T-helper 9 cell (primary cell): ENCODE measurements at places on chromosomes 12 and 14.

DNA sequence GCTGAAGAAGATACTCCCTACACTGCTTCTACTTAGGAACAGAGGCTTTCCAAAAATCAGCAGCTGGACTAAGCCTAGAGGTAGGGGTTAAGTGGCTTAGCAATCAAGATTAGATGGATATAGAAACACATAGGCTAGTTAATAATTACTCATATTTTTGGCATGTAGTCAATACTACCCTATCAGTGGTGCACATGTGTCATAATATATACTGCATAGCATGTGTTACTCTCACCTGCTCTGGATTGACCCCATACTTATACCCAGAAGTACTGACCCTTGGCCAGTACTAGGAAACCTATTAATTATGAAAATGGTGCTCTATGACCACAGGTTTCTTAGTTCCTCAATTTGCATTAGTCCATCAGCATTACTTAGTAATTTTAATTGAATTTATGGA is 528.4 kb upstream of the LMO3 start:
- DNase-seq = no peak

DNA sequence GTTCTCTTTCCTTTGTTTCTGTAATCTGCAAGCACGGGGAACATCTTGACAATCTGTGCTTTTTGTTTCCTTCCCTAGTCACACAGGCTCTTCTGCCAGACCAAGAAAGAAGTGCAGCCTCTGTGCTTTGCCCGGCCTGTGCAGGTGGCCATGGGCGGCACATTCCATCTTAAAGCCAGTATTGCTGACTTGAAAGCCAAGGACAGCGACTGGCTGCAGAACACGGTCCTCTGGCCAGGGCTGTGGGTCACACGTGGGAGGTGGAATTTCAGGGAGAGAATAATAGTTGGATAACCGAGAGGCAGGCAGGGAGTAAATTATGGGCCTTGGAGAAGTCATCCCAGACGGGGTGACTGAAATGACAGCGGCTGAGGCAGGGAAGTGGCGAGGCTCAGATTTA is 24.8 kb downstream of the FNTB start:
- DNase-seq = no peak

- DNase-seq = no peak
Observed at GRCh38 chr12:14878488-14878887, 7.2 kb downstream of the MGP start.

GRCh38 chr12:130839770-130840404 is 837 bp upstream of the STX2 start:
- DNase-seq = no peak

DNA sequence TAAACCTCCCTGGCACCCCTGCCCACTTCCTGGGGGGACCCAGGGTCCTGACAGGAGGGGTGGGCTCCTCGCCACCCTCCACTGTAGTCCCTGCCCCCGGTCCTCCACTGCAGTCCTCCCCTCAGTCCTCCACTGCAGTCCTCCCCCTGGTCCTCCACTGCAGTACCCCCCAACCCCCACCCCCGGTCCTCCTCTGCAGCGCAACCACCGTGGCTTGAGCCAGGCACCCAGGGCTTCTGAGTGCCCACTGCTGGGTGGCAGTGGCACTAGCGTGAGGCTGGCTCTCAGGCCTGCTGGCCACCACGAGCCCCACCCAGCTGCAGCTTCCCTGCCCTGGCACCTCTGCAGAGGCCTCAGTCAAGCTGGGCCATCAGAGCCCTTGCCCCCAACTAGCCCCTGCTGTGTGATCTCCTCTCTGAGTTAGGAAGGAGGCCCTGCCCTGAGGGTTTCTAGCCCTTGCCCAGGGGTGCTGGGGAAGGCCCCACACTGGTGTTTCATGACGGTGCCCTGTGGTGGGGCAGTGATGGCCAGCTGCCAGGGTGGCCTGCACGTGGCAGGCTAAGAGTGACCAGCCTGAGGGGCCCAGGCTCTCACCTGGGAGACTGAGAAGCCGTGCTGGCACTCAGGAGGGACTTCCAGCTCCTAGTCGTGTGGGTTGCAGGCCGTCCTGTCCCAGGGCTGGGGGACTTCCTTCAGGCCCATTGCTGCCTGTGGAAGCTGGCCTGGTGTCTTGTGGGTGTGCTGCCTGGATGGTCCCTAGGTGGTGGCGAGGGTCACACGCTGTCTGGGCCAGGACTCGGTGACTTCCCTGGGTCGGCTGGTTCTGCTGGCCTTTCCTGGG is 9.7 kb downstream of the CEP170B start:
- no peak for DNase-seq

- DNase-seq = no peak
Observed at GRCh38 chr12:122130150-122130549, 43.9 kb downstream of the IL31 start.

- DNase-seq = no peak
Observed at GRCh38 chr12:108328420-108328819, 10.7 kb downstream of the CMKLR1 start.

DNA sequence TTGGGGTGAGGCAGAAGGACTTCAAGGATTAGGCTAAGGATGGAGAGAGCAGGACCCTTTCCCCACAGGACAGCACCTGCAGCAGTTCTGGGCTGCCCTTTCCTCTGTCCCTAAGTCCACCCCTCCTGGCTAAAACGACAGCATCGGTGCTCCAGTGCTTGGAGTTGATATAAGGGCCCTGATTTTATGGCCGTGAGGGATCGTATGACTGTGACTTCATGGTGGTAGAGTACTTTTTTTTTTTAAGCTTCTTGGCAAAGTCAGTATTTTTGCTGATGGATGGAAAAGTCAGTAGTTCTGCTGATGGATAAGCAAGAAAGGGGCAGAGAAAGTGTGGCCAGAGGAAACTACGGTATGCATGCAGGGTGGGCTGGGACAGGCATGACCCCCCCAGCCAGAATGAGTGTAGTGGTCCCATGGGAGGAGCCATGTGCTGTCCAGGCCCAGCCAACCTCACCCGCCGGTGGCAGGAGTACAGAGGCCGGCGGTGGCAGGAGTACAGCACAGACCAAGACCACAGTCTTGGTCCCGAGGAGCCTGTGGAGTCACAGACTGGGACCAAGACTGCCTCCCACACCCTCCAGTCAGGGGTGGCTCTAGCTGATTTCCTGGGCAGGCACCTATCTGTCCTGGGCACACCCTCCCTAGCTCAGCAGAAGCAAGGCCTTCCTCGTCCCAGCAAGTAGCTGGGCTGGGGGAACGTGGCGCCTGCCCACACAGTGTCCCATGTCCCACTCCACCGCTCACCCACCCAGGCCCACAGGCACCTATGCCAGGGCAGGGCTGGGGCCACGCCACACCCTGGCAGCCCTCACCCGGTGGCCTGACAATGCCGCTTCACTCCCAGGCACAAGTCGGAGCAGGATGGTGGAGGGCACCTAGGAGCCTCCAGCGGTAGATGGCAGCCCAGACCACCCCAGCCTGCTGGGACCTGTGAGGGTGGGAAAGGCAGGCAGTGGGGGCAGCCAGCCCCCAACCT is 46.3 kb downstream of the CCDC88C start:
- no peak for DNase-seq

DNA sequence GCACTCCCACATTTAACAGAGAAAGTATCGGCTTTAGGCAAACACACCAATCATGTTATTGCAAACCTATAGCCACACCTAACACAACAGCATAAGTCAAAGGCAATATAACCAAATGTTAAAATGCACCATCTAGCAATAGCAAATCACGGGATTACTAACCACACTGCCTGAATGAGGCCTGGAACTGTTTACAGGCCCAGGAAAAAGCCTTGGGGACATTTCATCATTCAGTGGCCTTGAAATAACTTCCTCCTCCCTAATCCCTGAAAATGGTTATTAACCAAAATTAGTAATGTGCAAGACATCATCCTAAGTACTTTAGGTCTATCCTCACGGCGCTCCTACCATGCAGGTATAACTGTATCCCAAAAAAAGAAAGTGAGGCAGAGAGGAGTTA is 2.3 kb downstream of the GALC start:
- no peak for DNase-seq

- no peak for DNase-seq
Observed at GRCh38 chr12:107847830-107848229, 73.3 kb downstream of the ASCL4 start.

- no peak for DNase-seq
Observed at GRCh38 chr14:76396714-76397187, 20.8 kb downstream of the ESRRB start.

- no peak for DNase-seq
Observed at GRCh38 chr12:109459247-109459646, 17.9 kb downstream of the KCTD10 start.

DNA sequence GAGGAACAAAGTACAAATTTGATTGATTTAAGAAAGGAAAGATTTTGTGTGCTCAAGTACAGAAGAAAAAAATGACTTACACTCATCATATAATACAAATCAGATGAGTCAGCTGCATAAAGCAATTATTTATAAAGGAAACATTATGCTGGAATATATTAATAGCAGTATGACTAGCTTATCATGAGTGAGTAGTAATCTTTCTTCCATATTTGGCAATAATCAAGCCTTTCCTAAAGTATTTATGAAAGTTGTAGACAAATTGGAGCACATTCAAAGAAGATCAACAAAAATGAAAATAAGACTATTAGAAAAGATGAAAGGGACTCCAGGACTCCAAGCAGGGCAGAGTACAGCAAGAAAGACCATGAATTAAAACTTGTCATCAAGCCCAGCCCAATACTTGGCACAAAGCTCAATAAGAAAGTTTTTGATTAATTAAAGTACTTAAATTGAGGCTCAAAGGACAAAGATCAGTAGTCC is 32.8 kb downstream of the CCER1 start:
- DNase-seq = no peak

- peak; percentile 8 for DNase-seq
Observed at GRCh38 chr12:12645485-12645884, 33.8 kb downstream of the CREBL2 start.

GRCh38 chr12:80041071-80041470 is 58.3 kb upstream of the OTOGL start:
- DNase-seq = no peak

GRCh38 chr12:90974286-90974685 is 19.3 kb upstream of the CCER1 start:
- DNase-seq = no peak

- DNase-seq = no peak
Observed at GRCh38 chr12:121190523-121191031, 19.4 kb upstream of the P2RX4 start.

- no peak for DNase-seq
Observed at GRCh38 chr12:77122661-77123060, 57.3 kb upstream of the E2F7 start.

DNA sequence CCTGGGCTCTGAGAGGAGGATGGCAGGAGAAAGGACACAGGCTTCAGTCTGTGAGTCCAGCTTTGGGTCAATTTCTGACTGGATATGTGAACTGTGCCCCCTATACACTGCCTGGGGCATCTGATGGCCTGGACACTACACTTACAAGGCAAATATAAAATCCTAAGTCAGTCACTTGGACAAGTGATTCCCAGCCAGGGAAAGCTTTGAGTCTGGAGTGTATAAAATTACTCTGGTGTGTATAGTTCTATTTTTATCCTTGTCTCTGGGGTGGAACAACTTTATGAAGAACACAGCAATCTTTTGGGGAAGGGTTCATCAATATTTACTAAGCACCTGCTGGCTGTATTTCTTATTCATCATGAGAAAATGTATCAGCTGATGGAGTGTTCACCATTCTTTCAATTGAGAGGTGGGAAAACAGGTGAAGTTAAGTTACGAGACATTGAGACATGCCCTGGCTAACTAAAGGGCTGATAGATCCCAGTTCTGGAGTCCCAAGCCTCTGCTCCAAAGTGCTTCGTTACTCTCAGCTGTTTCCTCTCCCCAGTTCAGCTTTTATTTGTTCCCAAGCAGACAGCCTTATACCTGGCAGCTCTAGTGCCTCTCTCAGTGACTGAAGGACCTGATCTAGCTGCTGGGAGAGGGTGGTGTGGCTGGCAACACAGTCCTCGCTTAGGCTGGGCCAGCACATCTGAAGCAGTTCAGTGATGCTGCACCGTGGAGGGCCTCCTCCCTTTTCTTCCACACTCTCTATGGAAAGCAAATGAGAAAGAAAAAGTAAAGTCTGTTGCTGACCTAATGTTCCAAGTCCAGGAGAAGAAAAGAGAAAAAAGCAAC is 30.9 kb downstream of the ZFYVE26 start:
- no peak for DNase-seq

- no peak for DNase-seq
Observed at GRCh38 chr12:89343127-89343526, 9.2 kb downstream of the DUSP6 start.

DNA sequence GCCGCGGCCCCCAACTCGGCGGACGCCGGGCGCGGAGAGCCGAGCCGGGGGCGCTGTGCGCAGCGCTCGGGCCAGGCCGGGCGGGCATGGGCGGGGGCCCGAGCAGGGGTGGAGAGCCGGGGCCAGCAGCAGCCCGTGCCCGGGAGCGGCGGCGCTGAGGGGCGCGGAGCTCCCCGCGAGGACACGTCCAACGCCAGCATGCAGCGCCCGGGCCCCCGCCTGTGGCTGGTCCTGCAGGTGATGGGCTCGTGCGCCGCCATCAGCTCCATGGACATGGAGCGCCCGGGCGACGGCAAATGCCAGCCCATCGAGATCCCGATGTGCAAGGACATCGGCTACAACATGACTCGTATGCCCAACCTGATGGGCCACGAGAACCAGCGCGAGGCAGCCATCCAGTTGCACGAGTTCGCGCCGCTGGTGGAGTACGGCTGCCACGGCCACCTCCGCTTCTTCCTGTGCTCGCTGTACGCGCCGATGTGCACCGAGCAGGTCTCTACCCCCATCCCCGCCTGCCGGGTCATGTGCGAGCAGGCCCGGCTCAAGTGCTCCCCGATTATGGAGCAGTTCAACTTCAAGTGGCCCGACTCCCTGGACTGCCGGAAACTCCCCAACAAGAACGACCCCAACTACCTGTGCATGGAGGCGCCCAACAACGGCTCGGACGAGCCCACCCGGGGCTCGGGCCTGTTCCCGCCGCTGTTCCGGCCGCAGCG is 639 bp downstream of the FZD10 start:
- no peak for DNase-seq
